ENCODE measurements at places on chromosomes 13 and 19.

- DNase-seq = no peak
These were observed 23.2 kb upstream of the CYP2A13 start for GRCh38 chr19:41064974-41065569.

- DNase-seq = no peak
These were observed 60.5 kb downstream of the PCCA start for GRCh38 chr13:100149389-100149788.

DNA sequence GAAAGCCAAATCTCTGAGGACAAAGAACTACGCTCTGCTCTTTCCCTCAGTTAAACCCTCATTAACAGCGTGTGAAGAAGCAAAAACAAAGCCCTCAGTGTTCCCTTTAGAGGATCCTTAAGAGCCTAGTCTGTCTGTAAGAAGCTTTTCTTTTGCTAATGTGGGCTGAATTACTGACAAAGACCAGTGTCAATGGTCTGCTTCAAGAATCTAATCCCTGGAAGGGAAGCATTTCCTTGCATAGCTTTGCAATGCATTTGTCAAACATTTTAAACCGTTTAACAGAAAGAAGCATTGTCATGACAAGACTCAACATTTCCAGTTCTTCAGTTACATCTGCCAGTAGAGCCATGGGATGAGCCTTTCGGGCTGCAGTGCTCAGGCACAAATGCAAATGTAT lies 64.9 kb downstream of the EDNRB start:
- DNase-seq = no peak

- no peak for DNase-seq
These were observed at the start of gene WIZ for GRCh38 chr19:15449620-15450527. TSS of gene WIZ (minus strand) at chr19:15449956. CDS start at chr19:15448307, 1,649 bp downstream.

DNA sequence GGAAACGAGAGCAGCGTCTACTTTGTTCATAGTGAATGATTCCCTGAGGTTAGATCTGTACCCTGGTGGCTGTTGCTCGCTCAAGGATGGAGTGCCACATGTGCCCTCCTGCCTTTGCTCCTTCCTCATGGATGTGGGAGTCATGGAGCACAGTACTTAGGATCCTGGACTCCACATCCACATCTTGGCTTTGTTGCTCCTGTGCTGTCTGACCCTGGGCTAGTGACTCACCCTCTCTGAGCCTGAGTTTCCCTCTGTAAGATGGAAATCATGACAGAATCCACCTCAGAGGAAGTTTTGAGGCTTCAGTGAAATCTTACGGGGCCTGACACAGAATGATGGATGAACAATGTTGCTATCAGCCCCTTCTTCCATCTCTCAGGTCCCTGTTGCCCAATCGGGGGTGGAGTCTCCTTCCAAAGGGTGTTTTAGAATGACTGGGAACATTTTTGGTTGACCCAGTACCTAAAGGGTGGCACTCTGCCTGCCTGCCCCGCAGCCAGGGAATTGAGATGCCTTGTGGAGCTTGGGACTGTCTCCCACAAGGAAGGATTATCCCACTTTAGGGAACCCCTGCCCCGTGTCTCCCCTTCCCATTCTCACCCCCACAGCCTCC lies 9.8 kb upstream of the TIMM50 start:
- DNase-seq = no peak
